ENCODE measurements at places on chromosomes 6 and 20. TPM values are rescaled to one million over a fixed set of nuclear protein-coding genes. Genes with fewer than 3 reads are reported as not detected.

Gene ANKRD66
- total RNA-seq, result not detected

Gene RFX6
- total RNA-seq, result not detected

Gene AARS2
- 8.5 TPM for total RNA-seq

Gene PLCB1
- total RNA-seq, result 0.85 TPM

Gene PHACTR1
- not detected for total RNA-seq

Gene PBOV1
- not detected for total RNA-seq

Gene PAX1
- 0.05 TPM for total RNA-seq

Gene NELFCD
- total RNA-seq, result 46.2 TPM

Gene CAGE1
- total RNA-seq, result not detected

Gene SLC35D3
- 0.05 TPM for total RNA-seq

Gene MROH8
- 1.3 TPM for total RNA-seq

Gene SAMD3
- total RNA-seq, result not detected

Gene HCRTR2
- not detected for total RNA-seq

Gene CEP43
- 10.5 TPM for total RNA-seq

Gene COL9A3
- total RNA-seq, result 0.54 TPM

Gene C20orf141
- 0.38 TPM for total RNA-seq

Gene ZBTB22
- total RNA-seq, result 4.1 TPM

Gene BPIFA1
- not detected for total RNA-seq

Gene PRRT1
- 0.69 TPM for total RNA-seq

Gene NRM
- total RNA-seq, result 20.0 TPM

Gene MPIG6B
- total RNA-seq, result not detected

Gene WDR46
- total RNA-seq, result 56.5 TPM

Gene ABCC10
- 12.5 TPM for total RNA-seq

Gene MTFR2
- 12.8 TPM for total RNA-seq

Gene TMEM151B
- 0.05 TPM for total RNA-seq

Gene BHLHE23
- not detected for total RNA-seq

Gene GNMT
- 0.10 TPM for total RNA-seq

Gene OTOR
- total RNA-seq, result not detected

Gene SLC17A1
- total RNA-seq, result not detected

Gene TXNDC5
- 134 TPM for total RNA-seq

Gene STMND1
- not detected for total RNA-seq

Gene RRAGD
- 3.8 TPM for total RNA-seq

Measured in A549 treated with CORT108297 at 1 μM for 4 hours (cell line).